ENCODE measurements at places on chromosomes 1 and 21.

DNA sequence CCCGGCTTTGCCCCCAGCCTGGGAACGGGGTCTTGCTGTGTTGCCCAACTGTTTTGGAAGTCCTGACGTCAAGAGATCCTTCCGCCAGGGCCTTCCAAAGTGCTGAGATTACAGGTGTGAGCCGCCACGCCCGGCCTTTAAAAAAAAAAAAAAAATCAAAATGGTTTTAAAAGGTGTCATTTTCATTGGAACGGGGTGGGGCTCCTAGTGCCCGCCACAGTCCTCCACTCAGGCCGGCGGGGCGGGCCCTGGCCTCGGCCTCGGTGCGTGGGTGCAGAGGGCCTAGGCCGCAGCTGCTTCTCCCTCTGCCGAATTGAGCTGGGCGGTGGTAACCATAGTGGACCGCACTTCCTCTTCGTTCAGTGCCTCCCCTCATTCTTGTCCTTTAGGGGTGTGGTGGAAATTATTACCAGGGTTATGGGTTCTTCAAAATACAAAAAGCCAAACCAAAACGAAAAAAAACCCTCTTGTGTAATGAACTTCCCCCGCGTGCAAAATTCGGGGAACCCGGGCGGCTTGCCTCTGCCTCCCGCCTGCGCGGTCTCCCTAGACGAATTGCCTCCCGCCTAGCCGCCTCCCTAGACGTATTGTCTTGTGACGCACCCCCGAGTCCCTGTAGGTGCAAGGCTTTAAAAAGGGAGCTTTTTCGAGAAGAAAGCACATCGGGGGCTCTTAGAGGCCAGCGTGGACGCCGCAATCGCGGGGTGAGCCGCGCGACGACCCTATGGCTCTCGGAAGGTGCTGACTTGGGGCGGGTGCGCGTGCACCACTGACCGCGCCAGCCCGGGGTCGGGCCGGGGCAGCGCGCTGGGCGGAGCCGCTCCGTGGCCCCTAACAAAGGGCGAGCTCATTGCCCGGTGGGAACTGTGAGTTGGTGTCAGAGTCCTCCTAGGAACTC is 10.5 kb upstream of the SPEN start:
- no peaks in the 10 kb centered on the region for H3K36me3 ChIP-seq
- DNase-seq = peak; percentile 54
- H3K27me3 ChIP-seq = no peaks in the 10 kb centered on the region
- peak overlapping the region; percentile 97 for H3K27ac ChIP-seq

DNA sequence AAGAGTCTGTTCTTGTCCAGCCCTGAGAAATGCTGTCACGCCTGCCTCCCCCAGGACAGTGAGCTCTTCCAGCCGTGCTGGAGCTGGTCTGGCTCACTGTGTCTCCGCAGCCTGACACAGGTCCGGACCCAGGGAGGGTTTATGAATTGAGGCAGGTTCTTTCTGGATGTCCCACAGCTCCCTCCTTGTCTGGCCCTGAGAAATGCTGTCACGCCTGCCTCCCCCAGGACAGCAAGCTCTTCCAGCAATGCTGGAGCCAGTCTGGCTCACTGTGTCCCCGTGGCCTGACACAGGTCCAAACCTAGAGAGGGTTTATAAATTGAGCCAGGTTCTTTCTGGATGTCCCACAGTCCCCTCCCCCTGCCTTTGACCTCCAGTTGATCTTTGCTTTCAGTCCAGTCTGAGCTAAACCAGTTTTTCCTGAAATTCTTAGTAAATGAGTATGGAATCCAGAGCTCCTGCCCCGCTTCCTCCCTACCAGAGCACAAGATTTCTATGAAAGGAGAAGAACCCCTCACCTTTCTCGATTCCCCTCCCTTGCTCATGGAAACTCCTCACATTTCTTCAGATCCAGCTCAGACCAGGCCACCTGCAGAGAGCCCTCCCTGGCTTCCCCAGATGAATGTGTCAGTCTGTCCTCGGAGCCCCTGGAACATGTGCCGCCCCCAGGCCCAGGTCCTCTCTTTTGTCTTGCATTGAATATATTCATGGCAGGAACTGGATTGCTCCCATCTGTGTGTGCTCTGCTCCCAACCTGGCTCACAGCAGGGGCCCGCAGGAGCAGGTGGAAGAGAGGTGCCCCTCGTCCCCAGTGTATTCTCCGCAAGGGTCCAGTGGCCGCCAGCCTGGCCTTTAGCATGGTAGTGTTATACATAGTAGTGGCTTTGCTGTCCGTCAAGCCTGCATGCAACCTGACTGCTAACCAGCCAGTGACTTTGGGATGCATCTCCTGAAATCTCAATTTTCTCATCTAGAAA is 116.3 kb downstream of the EPHB2 start:
- no peak overlapping the region for H3K27ac ChIP-seq
- peaks cover 48% of the 10 kb centered on the region for H3K27me3 ChIP-seq
- DNase-seq = no peak
- H3K36me3 ChIP-seq = peaks cover 8% of the 10 kb centered on the region
- no peak overlapping the region for H3K4me3 ChIP-seq
- peaks cover 2% of the 10 kb centered on the region for H3K4me1 ChIP-seq

DNA sequence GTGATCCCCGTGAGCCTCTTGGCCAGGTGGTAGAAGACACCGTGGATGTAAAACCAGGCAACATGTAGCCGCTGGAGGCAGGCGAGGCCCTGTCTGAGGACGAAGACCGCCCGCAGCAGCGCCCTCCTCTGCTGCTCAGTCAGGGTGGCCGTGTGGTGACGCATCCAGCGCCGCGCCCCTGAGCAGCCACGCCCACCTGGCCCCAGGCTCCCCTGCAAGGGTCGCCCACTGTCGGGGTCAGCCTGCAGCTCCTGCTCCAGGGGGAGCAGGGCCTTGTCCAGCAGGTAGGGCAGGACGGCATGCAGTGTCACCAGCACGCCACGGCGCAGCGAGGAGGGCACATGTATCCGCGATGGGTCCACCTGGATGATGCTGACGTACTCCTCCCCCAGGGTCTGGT is 3.9 kb downstream of the PEX10 start:
- no peaks in the 10 kb centered on the region for H3K27me3 ChIP-seq
- no peak overlapping the region for H3K27ac ChIP-seq
- no peak for DNase-seq
- H3K4me3 ChIP-seq = no peak overlapping the region
- no peaks in the 10 kb centered on the region for H3K36me3 ChIP-seq

DNA sequence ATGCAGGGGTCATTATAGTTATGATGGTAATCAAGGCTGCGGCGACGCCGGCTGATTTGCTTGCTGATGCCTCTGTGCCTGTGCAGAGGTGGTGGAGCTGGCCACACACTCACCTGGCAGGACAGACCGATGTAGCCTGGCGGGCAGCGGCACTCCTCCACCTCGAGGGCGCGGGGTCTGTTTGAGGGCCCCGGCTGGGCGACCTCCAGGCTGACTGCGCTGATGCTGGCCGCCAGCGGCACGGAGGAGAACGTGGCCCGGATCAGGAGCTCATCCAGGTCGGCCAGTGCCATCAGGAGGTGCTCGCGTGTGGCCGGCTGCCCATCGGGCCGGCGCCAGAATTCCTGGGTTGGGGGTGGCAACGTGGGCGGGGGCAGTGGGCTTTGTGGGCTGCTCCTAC is 52.7 kb downstream of the LDLRAD2 start:
- H3K27me3 ChIP-seq = peaks cover 6% of the 10 kb centered on the region
- H3K4me1 ChIP-seq = peaks cover 2% of the 10 kb centered on the region
- no peak overlapping the region for H3K27ac ChIP-seq
